Amniotic epithelial cell (primary cell): ENCODE measurements at places on chromosomes 6 and 20.
A peak's percentile ranks its signal among the peaks of the same experiment; 100 is the strongest.

DNA sequence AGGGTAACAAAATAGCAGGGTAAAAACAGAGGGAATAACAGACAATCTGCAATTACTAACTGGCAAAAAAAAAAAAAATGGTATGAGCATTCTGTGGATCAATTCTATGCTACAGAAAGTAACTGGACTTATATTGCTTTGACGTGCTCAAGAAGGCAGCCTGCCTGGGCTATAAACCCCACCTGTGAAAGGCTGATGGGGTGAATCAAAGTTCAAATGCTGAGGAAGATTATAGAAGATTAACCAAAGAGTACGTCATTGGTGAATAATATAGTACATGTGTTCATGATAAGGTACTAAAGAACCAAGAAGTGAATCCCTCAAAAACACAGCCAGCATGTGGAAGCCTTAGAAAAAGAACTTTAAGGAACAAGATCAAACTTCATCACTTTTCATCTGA is 441.9 kb upstream of the PTCHD4 start:
- peak; percentile 11 for DNase-seq

DNA sequence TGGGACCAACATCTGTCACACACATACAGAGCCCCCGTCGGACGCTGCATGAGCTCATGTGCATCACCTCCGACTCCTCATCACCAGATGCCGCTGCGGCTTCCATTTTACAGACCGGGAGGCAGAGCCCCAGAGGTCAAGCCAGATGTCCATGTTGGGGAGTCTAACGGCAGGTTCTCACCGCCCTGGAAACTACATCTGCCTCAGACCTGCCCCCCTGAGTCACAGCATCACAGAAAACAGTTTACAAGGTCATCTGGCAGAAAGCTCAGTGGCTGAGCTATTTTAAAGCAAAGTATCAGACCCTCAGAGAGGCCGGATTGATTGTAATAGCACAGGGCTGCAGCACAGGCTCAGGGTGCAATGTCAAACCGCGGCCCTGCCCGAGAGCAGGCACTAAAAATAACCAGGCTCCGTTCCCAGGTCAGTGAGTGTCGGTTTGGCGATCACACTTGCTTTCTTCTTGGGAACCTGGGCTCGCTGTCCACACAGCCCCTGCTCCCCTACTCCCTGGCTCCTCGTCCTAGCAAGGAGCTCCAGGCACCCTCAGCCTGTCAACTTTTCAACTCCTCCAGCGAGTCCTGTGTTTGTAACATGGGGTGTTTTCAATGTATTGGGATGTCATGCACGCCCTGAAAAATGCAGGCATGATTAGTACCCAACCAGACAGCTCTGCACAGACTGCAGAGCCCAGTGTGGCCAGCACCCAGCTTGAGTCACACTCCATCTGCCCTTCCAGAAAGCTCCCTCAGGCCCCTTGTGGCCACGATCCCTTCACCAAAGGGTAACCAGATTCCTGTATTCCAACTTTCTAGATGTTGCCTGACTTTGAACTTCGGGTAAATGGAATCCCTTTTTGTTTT is 264.5 kb downstream of the CDH4 start:
- no peak for DNase-seq

- DNase-seq, result no peak
Measured at GRCh38 chr20:58389324-58389967, 417 bp downstream of the VAPB start.

DNA sequence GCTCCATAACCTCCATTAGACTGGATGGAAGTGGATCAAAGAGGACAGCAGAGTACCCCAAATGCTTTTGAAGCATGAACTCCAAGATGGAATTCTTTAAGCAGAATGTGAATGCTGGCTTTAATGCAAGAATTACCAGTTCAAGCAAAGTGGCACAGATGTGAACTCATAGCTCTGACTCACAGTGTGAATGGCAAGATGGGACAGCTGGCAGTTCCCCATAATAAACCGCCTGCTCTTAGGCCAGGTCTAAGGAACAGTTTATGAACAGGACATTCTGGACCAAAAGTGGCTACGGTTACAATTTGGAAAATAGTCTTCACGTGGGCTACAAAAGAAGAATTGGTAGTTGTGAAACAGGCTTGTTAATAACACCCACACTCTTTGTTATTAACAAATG is 76.5 kb downstream of the SPTLC3 start:
- DNase-seq, result no peak

GRCh38 chr20:51800060-51800871 is 2.1 kb downstream of the SALL4 start:
- DNase-seq, result no peak
